ENCODE measurements at places on chromosomes 2 and 18. TPM values are rescaled to one million over a fixed set of nuclear protein-coding genes. Genes with fewer than 3 reads are reported as not detected.

- DNase-seq: no peak
Observed at GRCh38 chr2:191122638-191123294, 28.0 kb downstream of the STAT4 start.

The UGT1A6 gene
- polyA plus RNA-seq: not detected

- DNase-seq: no peak
Observed at GRCh38 chr18:48769006-48769636, 181.6 kb downstream of the SMAD7 start.

The FSHR gene
- polyA plus RNA-seq: not detected

- no peak for DNase-seq
Observed at GRCh38 chr2:158179660-158180059, 78.0 kb downstream of the UPP2 start.

- no peak for DNase-seq
Observed at GRCh38 chr18:12520442-12520992, 112.8 kb downstream of the PRELID3A start.

Measured in right lung (tissue), 10 donors.